ENCODE measurements at places on chromosomes 1 and 21.

DNA sequence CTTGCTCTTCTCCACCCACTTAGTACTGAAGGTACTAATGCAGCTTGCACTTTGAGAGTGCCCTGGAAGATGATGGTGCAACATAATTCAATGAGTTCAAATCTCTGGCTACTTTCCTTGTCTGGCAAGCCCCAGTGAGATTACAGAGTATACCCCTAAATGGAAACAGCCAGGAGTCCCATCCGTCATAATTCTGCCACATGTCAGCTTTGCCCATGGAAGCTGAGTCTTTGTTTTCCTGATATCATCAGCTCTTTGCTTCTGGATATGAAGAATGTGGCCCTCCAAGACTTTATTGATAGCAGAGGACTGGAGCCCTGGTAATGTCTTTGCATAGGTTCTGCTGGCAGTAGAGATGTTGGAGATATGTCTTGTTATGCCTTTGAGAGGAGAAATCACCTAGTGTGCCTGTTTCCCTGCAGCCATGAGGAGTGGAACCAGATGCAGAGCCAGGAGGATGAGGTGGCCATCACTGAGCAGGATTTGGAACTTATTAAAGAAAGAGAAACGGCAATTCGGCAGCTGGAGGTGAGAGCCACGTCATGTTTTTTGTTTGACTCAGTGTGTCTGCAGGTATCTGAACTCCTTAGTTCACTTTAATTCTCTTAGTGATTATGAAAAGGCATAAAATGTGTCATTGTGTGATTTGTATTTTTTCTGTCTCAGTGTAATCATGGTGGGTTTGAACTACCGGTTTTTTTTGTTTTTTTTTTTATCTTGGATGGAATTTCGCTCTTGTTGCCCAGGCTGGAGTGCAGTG, 18.7 kb upstream of the PPP1R8 start:
- DNase-seq: no peak

- no peak for DNase-seq
These were observed 25.5 kb downstream of the EIF2D start for GRCh38 chr1:206586501-206587445.

GRCh38 chr21:26751305-26751704, 93.9 kb downstream of the ADAMTS1 start:
- DNase-seq: no peak

GRCh38 chr1:205677167-205677566, 3.1 kb downstream of the SLC45A3 start:
- no peak for DNase-seq

DNA sequence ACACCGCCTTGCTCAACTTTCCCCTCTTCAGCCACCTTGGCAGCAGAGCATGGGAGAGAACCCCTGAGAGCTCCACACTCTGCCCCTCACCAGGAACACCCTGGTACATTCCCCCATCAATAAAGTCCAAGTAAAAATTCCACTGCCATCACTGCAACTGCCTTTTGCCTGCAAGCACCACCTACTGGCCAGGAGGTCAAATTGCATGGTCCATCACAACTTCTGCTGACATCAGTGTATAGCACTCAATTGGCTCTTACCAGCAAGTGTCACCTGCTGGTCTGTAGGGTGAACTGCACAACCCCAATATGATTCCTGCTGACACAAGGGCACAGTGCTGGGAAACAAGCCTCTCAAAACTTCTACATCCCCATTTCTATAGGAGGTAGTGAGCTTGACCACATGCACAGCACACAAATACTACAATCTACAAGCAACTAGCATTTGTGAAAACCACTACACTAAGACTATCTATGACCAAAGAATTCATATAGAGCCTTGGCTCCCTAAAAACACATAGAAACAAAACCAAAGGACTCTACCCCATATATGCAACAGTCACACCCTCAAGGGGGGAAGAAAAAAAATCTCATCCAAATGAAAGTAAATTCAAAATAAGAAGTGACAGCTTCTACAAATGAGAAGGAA, 69.2 kb downstream of the FASLG start:
- no peak for DNase-seq

DNA sequence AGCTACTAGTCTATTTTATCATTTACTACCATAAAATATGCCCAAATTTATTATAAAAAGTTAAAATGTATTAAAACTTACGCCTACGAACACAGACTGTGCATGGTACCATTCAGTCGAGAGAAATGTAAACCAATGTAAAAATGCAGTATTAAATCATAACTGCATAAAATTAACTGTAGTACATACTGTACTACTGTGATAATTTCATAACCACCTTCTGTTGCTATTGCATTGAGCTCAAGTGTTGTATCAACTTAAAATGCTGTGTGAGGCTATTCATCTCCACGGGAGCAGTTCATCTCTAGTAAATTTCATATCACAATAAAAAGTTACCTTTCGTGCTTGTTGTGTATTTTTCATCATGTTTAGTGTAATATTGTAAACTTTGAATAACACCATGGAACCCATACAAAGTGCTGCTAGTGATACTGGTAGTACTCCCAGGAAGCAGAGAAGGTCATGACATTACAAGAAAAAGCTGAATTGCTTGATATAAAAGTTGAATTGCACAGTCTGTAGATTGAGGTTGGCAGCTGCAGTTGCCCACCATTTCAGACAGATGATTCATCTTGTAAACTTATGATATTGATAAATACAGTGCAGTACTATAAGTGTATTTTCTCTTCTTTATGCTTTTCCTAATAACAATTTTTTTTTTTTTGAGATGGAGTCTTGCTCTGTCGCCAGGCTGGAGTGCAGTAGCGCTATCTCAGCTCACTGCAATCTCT, 19.0 kb upstream of the CENPF start:
- no peak for DNase-seq

- no peak for DNase-seq
These were observed 2.9 kb downstream of the OR10J5 start for GRCh38 chr1:159532922-159533321.

GRCh38 chr1:32448773-32449456, 16.0 kb upstream of the ZBTB8B start:
- no peak for DNase-seq

- no peak for DNase-seq
These were observed 559.8 kb downstream of the NPHP4 start for GRCh38 chr1:5432436-5432835.

- no peak for DNase-seq
These were observed 9.2 kb upstream of the TNNI1 start for GRCh38 chr1:201430776-201431175.

DNA sequence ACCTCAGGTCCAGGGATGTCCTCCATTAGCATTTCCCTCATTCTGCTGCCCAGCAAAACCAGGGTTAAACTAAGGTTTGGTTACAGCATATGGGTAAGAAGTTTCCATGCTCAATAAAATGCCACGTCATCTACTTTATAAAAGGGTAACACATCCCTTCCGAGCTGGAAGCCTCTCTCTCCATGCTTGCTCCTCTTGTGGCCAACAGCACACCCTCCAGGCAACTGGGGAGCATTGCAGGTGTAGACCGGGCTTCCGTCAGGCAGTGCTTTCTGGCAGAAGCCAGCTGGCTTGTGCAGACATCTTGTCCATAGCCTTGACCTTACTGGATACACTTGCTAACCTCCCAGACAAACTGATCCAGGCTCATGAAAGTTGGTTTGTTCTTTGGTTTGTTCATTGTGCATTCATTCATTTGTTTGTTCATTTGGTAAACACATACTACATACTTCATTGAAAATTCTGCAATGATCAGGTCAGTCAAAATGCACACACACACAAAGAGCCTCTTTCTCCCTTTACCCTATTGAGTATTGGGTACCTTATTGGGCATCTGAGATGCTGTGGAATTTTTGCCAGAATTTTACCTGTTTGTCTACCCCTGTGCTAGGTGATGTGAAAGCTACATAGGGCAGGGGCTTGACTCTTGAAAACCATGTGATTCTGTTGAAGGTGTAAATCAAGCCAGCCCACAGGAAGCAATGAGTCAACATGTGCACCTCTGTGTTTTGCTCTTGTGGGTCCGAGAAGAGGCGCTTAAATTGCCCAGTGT, 422.8 kb downstream of the CAMTA1 start:
- no peak for DNase-seq

GRCh38 chr1:31843506-31843905, 27.7 kb upstream of the SPOCD1 start:
- DNase-seq: no peak

DNA sequence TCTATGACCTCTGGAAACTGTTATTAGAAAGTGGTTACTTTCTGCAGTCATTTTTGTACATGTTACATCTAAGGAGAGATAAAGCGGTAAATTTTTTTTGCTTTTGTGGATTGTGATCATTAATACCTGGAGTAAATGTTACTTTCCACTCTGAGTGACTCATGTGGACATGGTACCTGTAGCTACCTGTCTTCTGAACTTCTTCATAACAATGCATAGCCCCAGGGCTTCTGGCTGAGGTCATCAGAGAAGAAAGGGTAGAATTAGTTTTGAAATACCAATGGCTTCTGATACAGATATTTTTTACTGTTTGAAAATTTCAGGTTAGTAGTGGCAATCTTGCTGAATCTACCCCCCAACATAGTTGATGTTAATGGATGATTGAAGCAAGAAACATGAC, 489.3 kb downstream of the RWDD3 start:
- DNase-seq: no peak

- no peak for DNase-seq
These were observed 33.3 kb upstream of the IRF2BP2 start for GRCh38 chr1:234643111-234643849.

DNA sequence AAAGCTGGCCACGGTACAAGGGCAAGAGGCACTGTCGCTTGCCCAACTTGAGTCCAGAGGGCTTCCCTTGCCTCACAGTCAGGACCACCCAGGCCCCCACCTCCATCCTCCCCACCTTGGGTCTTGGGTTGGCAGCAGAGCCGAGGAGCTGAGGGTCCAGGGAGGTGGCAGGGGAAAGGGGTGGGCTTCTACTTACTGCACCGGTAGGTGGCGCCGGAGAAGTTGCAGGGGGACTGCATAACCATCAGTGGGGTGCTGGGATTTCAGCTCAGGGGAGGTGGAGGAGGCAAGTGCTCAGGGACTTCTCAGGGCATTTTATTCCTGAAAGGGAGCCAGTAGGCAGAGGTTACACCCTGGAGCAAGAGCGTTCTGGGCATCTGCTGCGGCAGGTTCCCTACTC, 44.0 kb downstream of the TRIM62 start:
- DNase-seq: no peak

GRCh38 chr1:25679171-25679570, 62.6 kb downstream of the MAN1C1 start:
- no peak for DNase-seq

GRCh38 chr1:169964206-169964605, 70.5 kb upstream of the SCYL3 start:
- DNase-seq: no peak

DNA sequence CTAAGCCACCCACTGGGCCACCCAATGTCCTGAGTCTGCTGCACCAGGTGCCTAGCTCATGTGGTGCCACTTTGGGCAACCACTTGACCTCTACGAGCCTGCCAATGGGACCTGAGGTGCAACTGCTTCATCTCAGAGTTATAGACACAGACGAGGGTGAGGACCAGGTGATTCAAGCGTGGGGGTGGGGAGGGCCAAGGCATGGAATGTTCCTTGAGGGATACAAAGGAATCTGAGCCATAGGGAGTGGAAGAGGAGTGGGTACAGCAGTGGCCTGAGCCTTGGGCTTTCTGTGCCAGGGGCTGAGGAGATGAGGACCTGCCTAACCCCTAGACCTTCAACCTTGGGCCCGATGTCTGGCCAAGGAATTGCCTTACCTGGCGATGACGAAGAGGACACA, 209.1 kb downstream of the GRIK3 start:
- no peak for DNase-seq

GRCh38 chr1:3553166-3553939, 58.0 kb downstream of the MEGF6 start:
- no peak for DNase-seq

DNA sequence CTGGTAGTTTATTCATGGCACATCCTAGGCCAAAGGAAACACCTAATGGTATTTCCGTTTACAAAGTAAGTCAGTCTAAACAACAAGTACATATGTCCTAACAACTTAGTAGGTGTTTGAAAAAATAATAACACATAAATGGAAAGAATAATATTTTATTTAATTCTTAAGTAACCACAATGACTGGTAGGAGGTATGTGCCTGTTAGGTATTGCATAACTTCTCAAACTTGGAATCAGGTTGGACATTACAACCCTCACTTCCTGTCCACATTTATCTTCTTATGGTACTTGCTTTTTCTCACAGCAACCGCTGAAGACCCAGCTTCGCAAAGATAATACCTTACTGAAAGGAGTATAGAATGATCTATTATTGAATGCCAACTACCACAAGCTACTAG, 64.2 kb downstream of the VPS13D start:
- DNase-seq: no peak

DNA sequence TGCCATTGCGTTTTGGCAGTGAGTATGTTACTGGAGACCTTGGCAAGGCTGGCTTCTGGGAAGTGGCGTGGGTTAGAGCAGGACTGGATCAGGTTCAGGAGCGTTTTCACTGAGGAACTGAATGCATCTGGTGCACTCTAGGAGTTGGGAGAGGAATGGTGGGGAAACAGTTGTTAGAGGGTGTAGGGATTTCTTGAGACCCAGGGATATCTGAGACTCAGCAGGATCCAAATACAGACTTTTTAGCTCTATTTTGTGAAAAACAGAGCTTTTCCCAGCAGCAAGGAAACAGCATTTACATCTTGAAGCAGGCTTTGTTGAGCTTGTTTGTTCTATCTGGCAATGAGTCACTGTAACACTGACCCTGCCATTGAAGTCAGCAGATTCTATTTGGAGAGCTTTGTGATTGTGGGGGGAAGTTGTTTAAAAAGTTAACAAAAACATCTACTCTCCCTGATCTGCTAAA, 56.9 kb upstream of the NRIP1 start:
- DNase-seq: no peak

DNA sequence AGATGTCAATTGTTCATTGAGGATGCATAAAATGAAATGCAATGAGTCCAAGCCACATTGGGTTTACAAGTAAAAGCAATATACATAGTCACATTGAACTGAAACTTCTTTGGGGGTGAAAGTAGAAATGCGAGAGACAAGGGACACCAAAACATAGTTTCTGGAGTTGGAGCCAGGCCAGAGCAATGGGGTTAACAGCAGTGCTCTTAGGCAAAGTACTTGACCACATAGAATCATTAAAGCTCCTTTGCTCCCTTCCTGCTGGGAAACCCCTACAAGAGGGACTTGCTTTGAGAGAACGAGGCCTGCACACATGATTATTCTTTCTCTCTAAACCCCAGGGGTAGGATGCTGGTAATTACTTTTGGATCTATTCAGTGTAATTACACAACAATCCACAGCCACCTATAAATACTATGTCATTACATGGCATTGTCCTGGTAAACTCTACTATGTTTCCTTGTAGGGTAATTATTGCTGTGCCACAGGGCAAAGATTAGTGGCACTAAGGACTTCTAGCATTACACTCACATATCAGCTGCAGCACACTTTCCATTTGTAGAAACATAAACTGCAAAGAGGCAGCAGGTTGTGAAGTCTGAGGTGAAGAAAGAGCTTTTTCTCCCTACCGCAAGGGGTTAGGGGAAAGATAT, 421.6 kb upstream of the PBX1 start:
- DNase-seq: peak; percentile 1

DNA sequence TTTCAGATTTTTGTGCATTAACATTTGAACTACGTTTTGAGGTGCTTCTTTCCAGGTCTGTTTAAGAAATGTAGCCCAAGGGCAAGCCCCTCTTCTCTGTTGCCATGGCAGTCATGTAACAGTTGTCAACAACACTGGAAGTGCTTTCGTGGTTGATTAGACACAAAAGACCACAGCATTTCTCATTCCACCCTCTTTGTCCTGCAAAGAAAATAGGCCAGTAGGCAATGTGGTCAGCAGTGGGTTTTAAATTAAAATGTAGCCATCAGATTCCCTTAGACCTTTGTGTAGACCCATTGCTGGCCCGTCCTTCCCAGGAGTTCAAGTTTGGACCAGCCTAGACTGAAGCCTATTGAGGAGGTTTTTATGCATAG, 35.4 kb downstream of the VANGL1 start:
- DNase-seq: peak; percentile 5

GRCh38 chr1:198699167-198700015, 60.6 kb downstream of the PTPRC start:
- no peak for DNase-seq

Data from GM12878 (cell line).